ENCODE measurements at places on chromosomes 11 and 22.
A peak's percentile ranks its signal among the peaks of the same experiment; 100 is the strongest.

DNA sequence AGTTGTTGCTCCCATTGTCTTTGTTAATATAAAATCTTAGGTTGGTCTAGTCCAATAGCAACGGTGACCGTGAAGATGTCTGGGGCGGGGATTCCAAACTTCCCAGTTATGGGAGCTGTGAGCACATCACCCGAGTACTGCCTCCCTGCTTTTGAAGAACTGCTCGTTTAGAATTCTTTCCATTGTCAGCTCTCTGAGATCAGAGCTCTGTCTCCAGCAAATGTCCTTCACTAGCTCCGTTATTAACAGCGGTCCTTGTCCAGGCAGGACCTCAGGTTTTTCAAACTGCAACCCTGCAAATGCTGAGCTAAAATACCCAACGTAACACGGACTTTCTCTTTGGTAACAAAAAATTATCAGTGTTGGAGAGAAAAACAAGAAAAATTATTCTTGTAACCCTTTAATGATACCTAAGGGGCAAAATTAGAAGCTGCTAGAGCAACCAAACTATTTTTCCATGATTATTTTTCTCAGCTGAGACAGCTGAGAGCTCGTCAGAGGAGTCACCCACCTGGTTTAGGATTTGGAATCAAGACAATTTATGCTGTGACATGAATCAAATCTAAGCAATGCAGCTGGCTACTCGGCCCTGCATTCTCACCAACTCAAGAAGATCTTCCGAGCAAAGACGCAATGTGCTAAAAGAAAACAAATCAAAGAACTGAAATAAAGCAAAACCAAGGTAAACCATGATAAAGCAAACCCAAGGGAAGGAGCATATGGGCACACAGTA lies 15.1 kb upstream of the EFCAB6 start:
- DNase-seq: no peak

DNA sequence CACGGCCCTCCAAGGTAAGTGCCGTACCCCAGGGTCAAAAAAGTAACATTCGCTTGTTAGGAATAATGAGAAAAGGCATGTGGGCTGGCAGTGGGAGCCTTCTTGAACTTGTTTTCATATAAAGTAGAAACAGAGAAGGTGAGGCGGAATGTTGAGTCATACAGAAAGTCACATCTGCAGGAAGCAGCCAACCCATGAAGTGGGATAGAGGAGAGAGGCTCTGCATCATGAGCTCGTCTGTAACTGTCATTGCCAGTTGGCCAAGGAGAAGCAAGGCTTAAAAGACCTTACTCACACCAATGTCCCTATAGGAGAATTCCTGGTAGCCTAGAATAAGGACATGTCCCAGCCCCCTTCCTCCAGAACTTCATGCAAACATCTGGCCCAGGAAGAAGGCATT lies 253.3 kb downstream of the BUD13 start:
- no peak for DNase-seq

DNA sequence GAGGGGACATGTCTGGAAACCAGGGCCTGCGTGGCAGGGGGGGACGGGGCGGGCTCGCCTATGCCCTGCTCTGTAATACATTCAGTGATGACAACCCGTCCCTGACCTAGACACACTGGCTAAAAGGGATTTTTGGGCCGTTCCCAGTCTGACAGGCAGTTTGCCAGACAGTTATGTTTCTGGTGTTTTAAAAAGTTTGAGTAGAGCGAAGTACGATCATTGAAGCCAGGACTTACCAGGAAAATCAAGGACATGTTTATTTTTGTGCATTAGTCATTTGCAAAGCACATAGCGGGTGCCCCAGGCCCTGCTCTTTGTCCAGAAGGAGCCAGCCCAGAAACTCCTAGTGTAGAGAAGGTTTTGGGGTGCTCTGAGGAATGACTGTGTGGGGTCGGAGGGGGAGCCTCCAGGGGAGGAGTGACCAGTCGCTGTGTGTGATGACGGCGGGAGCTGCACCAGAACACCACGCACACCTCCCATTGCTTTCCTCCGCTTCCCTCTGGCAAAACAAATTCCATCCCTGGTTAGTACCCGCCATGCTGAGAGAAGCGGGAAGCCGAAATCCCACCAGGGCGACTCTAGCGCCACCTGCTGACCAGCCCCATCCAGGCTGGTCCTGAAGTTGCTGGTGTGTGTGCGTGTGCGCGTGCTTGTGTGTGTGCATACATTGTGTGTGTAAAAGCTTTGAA lies 50.8 kb downstream of the FBLN1 start:
- peak; percentile 85 for DNase-seq

DNA sequence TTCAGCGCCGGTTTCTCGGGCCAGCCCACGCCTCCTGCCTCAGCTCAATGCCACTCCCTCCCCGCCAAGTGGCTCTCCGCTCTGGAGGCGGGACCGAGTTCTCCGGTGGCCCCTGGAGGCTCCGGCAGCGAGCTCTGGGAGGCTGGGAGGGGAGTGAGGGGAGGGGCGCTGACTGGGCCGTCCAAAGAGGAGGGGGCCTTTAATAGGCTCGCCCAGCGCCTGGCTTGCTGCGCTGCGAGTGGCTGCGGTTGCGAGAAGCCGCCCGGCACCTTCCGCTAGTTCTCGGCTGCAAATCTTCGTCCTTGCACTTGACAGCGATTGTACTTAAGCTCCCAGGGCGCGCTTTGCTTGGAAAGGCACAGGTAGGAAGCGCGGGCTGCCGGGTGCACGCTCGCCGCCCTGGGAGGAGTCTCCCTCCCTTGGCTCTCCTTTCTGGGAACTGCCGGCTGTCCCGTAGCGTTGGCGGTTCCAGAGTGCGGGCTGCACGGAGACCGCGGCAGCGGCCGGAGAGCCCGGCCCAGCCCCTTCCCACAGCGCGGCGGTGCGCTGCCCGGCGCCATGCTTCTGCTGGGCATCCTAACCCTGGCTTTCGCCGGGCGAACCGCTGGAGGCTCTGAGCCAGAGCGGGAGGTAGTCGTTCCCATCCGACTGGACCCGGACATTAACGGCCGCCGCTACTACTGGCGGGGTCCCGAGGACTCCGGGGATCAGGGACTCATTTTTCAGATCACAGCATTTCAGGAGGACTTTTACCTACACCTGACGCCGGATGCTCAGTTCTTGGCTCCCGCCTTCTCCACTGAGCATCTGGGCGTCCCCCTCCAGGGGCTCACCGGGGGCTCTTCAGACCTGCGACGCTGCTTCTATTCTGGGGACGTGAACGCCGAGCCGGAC lies at the start of gene ADAMTS15:
TSS of gene ADAMTS15 (plus strand) at position 230 of the 894 bp plus-strand sequence. CDS start at position 559, 329 bp downstream.
- peak; percentile 93 for DNase-seq

DNA sequence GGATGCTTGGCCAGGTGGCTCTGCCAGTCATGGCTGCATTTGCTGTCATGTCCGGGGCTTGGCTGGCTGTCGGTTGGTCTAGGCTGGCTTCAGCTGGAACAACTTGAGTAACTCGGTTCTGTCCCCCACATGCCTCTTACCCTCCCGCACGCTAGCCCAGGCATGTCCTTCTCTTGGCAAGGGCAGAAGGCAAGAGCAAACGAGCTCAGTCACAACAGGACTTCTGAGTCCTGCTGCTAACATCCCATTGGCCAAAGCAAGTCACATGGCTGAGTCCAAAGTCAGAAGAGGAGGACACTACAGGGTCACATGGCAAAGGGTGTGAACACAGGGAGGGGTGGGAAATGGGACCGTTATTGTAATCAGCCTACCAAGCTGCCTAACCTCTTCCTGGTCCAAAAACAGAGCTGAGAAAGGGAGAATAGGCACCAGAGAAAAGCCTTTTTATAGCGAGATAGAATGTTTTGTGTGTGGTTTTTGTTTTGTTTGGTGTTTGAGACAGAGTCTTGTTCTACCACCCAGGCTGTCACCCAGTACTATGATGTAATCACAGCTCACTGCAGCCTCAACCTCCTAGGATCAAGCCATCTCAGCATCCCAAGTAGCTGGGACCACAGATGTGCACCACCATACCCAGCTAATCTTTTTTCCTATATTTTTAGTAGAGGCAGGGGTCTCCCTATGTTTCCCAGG lies 81.9 kb downstream of the MN1 start:
- DNase-seq: peak; percentile 10

DNA sequence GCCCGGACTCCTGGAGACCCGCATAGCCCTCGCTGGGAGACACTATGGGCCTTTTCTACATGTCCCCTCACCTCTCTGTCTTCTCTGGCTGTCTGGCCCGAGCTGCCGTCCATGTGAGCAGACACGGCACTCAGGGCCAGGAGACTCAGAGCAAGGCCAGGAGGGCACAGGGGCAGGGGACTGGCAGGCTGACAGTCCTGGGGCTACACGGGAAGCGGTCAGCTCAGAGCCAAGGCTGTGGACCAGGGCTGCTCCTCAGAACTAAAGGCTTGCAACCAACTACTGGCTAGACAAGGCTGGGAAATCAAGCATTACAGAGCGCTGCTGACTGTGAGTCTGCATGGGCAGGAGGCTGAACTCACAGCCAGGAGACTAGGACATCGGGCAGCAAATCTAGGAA lies 56.1 kb upstream of the CDON start:
- no peak for DNase-seq

GRCh38 chr11:84193706-84194105 lies 907.5 kb upstream of the CCDC90B start:
- no peak for DNase-seq

- no peak for DNase-seq
These were observed 6.8 kb downstream of the MPST start for GRCh38 chr22:37026325-37026724.

DNA sequence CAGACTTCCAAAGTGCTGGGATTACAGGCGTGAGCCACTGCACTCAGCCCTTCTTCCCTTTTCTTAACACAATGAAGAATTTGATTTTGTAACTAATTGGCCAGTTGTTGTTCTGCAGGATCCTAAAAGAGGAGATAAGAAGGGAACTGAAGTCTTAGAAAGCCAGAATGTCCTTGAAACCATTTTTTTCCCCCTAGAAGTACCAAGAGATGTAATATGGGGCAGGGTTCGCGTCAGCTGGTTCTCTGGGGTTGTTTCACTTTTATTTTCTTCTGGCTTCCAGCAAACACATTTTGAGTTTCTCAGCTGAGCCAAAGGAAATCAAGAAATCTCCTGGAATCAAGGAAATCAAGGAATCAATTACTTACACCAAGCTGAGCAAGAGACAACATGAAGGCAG lies 7.6 kb upstream of the NUCB2 start:
- DNase-seq: no peak

DNA sequence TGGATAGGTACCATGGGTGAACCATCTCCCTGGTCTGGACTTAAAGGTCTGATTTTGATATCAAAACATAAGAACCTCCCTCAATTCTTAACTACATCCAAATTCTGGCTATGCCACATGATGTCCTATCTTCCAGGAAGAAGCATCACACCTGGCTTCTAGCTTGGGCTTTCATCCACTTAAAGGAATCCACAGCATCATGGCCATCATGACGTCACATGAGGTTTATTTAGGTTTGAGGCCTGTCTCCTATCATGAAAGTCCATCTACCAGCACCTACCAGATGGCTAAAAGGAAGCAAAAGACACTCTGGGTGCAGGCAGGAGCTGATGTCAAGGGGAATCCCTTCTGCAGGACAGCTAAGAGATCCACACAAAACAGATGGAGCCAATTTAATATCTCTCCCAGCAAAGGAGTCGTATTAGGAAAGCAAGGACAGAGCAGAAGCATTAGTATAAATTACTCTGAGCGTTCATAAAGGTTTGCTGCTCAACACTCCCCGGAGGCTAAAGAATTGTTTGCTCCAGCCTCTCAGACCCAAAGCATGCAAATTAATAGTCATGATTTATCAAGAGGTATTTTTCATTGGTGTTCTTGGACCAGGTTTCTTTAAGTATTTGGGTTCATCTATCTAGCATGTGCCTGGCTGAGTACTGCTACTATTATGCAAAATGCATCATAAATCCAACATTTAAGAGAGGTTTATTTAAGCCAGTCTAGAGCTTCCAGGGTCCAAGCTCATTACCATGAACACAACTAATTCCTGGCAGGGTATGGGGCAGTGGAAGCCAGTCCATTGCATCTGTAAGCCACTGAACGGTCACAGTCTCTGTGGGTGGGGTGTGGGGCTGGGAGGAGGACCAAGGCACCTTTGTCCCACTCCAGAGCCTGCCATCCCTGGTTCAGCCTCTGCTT lies 47.2 kb downstream of the GALNT18 start:
- DNase-seq: no peak

DNA sequence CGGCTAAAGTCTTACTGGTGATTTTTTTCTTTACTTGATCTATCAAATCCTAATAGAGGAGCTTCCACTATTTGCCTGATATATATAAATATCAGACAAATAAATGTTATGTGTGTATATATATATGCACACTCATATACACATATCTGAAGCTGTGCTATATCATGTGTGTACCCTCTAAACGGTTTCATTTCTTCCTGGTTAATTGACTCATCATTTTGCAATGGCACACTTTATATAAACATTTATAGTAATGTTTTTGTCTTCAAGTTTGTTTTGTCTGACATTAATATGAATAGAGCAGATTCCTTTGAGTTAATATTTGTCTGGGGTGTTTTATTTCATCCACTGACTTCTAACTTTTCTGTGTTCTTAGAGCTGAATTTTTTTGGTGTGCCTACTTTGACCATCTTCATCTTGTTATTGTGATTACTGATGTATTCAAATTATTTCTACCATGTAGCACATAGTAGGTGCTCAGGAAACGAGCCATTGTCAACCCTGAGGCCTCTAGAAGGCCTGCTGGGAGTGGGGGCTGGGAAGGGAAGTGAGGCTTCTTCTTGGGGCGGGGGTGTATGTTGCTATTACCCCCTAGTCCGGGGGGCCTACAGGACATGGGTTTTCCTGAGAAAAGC lies 82.6 kb downstream of the LRRC32 start:
- DNase-seq: no peak
